RPMI7951 (cell line): ENCODE measurements at places on chromosomes 7 and 10. TPM values are rescaled to one million over a fixed set of nuclear protein-coding genes. Genes with fewer than 3 reads are reported as not detected.

- no peak for DNase-seq
Measured at GRCh38 chr10:28540145-28540544, 7.2 kb downstream of the WAC start.

DNA sequence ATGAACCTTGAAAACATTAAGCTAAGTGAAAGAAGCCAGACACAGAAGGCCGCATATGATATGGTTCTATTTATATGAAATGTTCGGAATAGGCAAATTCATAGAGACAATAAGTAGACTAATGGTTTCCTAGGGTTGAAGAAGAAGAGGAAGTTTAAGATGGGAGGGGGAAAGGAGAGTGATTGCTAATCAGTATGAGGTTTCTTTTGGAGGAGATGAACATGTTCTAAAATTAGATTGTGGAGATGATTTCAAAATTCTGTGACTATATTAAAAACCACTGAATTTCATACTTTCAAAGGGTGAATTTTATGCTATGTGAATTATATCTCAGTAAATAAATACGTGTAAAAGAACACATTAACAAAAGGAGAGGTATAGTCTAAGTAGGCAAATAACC, 176.4 kb upstream of the HPS1 start:
- DNase-seq = no peak

FOXP2 gene
- total RNA-seq = 0.10 TPM in 1 of 2 replicates, not detected in the other

VGF gene
- total RNA-seq = 0.12 and 0.59 TPM in 2 replicates

SHH gene
- not detected in 2 replicates for total RNA-seq

TMEM196 gene
- total RNA-seq = not detected in 2 replicates

DNA sequence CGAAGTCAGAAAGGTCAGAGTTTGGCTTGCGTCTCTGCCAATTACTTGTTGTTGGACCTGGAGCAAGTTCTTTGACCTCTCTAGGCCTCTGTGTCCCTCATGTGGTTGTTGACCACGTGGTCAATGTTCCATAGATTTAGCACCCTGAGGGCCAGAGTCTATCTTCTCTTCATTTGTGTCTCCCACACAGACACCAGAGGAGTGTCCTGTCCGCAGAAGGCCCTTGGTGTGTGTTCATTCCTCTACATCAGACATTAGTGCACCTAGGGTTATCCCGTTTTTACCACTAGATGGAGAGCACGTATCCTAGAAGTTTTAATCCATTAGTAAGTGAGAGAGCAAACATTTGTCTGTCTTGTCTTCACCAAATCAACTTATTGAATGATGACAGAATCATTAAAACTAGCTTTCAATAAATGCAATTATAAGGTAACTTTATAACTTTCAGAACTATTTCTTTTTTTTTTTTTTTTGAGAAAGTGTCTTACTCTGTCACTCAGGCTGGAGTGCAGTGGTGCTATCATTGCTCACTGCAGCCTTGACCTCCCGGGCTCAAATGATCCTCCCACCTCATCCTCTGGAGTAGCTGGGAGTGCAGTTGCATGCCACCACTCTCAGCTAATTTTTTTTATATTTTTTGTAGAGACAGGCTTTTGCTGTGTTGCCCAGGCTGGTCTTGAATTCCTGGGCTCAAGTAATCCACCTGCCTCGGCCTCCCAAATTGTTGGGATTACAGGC, 122.5 kb upstream of the ANKRD1 start:
- DNase-seq = peak; percentile 35

DNA sequence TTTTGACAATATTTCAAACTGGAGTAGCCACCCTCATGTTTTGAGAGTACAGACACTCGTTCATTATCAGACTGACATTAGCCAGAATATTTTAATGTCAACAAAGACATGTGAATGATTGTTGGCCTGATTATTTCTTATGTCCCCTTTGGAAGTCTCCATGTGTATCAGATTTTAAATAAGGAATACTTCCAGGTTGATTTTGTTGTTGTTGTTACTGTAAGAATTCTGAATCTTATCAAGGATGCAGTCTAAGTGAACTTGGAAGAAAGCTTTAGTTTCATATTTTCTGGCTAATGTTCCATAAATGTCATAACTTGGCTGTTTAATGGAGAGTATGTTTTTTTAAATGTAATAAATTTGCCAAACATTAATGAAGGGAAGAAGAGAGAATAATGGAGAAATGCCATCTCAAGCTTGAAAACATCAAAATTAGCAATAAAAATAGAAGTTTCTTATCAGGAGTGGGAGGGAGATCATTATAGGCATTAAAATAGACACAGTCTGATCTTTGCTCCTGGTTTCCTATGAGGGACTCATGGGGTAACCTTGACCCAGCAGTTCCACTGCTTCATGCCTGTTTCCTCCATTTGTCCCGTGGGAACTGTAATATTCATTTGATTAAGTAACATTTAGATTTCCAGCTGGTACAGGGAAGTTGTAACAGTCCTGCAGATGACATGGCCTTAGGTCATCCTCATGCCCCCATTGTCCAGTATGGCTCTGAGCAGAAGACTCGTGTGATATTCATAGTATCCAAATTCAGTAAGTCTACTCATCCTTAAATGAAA, 122.4 kb upstream of the KIAA1217 start:
- no peak for DNase-seq

RET gene
- total RNA-seq = under 0.01 and 0.10 TPM in 2 replicates

GPR85 gene
- 3.1 and 4.2 TPM in 2 replicates for total RNA-seq

COBL gene
- total RNA-seq = not detected in 2 replicates
